ENCODE measurements at places on chromosomes 16 and 17. TPM values are rescaled to one million over a fixed set of nuclear protein-coding genes. Genes with fewer than 3 reads are reported as not detected.

Gene DRC3
- 0.63 TPM for total RNA-seq

DNA sequence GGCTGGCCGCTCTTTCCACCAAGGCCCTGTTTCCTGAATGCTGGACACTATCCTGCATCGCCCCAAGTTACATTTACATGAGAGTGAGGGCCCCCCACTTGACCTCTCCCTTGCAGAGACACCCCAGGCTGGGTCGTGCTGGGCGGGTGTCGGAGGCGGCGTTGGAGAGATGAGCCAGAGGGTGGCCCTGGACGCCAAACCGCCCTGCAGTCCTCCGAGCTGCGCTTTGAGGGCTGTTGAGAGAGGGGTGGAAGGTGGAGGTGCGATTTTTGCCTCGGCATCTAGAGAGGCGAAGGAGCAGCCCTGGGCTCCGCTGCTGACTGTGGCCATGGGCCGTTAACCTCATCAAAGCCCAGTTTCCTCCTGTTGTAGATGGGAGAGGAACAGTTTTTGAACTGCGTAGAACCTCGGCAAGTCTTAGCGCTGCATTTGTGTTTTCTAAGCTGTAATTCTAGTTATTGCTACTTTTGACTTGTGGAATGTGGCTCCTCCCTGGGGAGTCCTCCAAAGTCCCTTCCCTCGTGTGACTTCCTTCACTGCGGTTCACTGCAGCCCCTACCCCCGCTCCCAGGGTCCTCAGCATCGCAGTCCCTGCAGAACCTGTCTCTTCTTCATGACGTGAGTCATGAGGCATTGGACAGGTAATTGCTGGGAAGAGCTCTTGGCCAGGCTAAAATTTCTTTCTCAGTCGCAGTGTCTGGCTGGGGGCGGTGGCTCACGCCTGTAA, 986 bp upstream of the ELOB start:
- no peak for DNase-seq

Gene TRPV3
- 0.40 TPM for total RNA-seq

GRCh38 chr16:49019831-49020230, 261.8 kb downstream of the CBLN1 start:
- DNase-seq, result peak; percentile 19

Gene C16orf86
- total RNA-seq, result not detected

GRCh38 chr17:44122816-44123355, 555 bp downstream of the HDAC5 start:
- DNase-seq, result no peak

DNA sequence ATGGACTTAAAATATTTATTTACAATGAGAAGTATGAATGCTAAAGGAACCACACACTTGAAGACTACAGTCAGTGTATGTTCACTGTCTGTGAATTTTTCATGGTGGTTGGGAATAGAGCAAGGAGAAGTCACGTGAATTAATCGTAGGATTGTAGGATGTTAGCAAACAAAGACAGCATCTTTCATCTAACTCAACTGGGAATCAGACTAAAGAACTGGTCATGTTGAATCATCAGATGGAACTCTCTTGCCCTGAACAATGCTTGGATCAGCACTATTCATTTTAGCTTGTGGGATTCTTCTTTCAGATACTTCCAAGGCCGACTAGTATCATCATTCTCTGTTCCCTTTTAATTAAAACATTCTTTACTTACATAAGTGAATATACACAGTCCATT, 18.1 kb downstream of the KCNJ2 start:
- no peak for DNase-seq

- no peak for DNase-seq
Measured at GRCh38 chr16:11254913-11255736, 879 bp downstream of the SOCS1 start.

- DNase-seq, result no peak
Measured at GRCh38 chr17:1134634-1135324, 45.0 kb downstream of the ABR start.

Gene ALOX12
- total RNA-seq, result not detected

DNA sequence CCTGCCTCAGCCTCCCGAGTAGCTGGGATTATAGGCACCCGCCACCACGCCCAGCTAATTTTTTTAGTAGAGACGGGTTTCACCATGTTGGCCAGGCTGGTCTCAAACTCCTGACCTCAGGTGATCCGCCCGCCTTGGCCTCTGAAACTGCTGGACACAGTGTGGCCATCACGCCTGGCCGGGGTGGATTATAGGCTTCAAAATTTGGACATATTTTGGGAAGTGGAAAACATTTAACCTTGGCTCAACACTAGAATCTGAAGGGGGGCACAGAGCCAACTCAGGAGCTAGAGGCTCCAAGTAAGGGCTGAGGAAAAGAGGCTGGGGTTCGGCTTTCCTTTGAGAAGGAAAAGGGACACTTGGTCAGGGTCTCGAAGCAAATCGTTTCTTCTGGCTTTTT, 2.2 kb upstream of the CDK5R1 start:
- no peak for DNase-seq

Gene ODAD4
- 0.46 TPM for total RNA-seq

All from NCI-H460 (cell line).